ENCODE measurements at places on chromosomes 1 and 21.

- DNase-seq: no peak
Observed at GRCh38 chr1:68767941-68768340, 271.1 kb upstream of the DEPDC1 start.

- DNase-seq: no peak
Observed at GRCh38 chr1:243587823-243588560, 262.1 kb downstream of the AKT3 start.

- peak; percentile 90 for DNase-seq
Observed at GRCh38 chr1:155176544-155177071, 3.0 kb downstream of the TRIM46 start.

- DNase-seq: no peak
Observed at GRCh38 chr1:41883507-41883906, 35.2 kb downstream of the HIVEP3 start.

- no peak for DNase-seq
Observed at GRCh38 chr1:158286941-158287346, 2.8 kb upstream of the CD1C start.

DNA sequence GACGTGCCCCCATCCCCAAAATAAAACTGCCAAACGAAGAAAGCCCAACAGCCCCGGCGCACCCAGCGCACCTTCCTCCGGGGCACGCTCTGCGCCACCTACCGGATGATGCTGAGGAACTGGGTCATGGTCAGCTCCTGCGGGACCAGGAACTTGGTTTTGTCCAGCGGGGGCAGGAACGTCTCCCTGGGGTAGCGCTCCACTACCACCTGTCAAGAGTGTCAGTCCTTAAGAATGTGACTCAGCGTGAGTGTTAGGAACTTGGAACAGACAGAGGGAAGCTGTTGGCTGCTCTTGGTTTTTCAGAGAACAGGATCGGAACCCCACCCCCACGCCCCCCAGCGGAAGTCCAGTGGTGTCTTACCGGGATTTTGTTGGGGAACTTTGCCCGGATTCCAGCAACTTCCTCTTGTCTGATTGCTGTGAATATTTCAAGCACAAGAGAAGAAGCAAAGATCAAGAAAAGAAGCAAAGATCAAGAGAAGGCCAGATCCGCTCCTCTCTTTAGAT, 431 bp downstream of the MAP1LC3C start:
- peak; percentile 42 for DNase-seq

DNA sequence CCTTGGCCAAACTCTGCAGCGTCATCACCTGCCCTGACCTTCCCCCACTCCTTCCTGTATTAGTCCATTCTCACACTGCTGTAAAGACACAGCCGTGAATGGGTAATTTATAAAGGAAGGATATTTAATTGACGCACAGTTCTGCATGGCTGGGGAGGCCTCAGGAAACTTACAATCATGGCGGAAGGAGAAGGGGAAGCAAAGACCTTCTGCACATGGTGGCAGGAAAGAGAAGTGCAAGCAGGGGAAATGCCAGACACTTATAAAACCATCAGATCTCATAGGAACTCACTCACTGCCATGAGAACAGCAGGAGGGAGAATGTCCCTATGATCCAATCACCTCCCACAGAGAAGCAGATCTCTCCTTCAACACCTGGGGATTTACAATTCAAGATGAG, 408.5 kb downstream of the PTPRU start:
- DNase-seq: no peak

All from pancreas (tissue), 10 donors.